A549 treated with GW870086 at 1 μM for 4 hours (cell line): ENCODE measurements at places on chromosomes 1 and 21. TPM values are rescaled to one million over a fixed set of nuclear protein-coding genes. Genes with fewer than 3 reads are reported as not detected.

The IGSF9 gene
- total RNA-seq: 0.17 to 0.27 TPM (median 0.21 TPM) in 5 replicates

The KRTAP20-3 gene
- total RNA-seq: not detected in 5 replicates

The ERG gene
- total RNA-seq: not detected in 5 replicates

The PKLR gene
- total RNA-seq: not detected in 5 replicates

The S100A8 gene
- not detected in 5 replicates for total RNA-seq

The PODN gene
- total RNA-seq: not detected in 5 replicates
